ENCODE measurements at places on chromosomes 13 and 19. TPM values are rescaled to one million over a fixed set of nuclear protein-coding genes. Genes with fewer than 3 reads are reported as not detected.

DNA sequence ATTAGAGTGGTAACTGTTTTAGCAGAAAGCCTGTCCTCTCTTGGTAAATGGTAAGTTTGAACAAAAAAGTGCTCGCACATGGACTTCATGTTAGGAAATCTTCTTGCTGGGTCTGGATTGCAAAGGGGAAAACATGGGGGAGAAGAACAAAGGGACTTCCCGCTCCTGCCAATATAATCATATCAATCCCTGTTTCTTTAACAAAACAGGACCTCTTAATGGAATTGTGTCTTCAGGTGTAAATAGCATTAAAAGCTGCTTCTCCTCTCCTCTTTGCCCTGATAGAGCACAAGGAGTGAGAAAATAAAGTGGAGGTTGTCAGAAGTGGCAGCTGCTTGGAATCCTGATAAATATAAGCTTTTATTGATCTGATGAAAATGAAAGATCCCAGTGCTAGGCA is 20.4 kb upstream of the ZNF536 start:
- no peak for DNase-seq

NLRP7 gene
- not detected for polyA plus RNA-seq

GRK1 gene
- polyA plus RNA-seq, result 0.02 TPM

DNA sequence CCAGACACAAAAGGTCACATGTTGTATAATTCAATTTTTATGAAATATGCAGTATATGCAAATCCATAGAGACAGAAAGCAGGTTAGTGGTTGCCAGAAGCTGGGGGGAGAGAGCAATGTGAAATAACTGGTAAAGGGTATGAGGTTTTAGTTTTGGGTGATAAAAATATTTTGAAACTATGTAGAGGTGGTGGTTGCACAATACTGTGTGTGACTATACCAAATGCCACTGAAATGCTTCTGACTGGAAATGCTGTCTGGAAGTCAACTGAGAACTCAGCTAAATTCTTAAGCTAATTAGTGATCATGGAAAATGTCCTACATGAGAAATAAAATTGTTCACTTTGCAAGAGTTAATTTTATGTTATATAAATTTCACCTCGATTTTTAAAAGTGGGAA is 65.3 kb upstream of the RXFP2 start:
- no peak for DNase-seq

DNA sequence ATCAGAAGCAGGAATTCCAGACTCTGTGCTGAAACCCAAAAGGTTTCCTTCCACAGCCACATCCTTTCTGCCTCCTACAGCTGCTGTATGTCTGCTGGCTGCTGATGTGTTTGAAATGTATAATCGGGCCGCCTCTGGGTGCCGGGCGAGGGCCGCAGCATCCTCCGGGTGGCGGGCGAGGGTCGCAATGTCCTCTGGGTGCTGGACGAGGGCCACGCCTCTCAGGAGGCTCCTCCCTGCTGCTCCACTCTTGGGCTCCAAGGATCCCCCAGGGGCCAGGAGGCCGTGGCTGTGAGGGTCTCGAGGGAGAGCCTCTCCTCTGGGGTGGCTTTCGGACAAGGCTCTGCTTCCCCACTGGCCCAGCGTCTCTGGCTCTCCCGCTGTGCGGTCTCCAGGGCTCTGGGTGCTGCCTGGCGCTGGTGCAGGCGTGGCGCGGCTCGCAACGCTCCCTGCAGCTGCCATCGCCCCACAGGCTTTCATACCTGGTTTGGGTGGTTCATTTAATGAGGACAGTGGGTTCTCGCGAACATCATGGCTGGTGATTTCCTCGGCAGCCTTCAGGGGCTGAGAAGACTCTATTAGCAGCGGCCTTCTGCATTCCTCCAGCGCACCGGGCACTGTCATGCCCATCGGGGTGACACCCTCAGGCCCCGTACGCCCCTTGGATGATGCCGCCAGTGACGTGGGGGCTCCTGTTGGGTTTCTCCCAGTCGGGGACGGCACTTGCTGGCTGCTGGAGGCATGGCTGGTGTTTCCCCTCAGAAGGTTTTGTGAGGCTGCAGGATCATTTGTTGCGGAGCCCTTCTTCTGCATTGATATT is 41.8 kb upstream of the GRTP1 start:
- no peak for DNase-seq

KRTDAP gene
- not detected for polyA plus RNA-seq

- no peak for DNase-seq
These were observed 10.4 kb downstream of the CYP2S1 start for GRCh38 chr19:41203371-41203770.

PGLYRP2 gene
- not detected for polyA plus RNA-seq

DNA sequence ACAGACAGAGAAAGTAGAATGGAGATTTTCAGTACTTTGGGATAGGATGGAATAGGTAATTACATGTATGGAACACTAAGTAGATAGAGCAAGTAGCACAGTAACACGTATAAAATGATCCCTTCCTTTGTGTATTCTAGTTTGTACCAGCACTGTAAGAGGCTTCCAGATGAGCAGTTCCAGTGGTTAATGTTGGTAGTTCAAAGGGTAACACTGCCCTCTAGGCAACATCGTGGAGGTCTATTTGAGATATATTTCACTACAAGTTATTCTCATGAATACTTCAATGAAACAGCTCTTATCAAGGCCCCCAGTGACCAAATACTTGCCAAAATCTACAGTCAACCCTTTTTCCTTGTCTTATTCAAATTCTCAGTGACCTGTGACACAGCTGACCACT is 13.5 kb upstream of the ZNF563 start:
- DNase-seq, result no peak

- no peak for DNase-seq
These were observed 58.7 kb upstream of the NBEA start for GRCh38 chr13:34883396-34883795.

All from BJ (cell line).